ENCODE measurements at places on chromosomes 12 and 14. TPM values are rescaled to one million over a fixed set of nuclear protein-coding genes. Genes with fewer than 3 reads are reported as not detected.

GRCh38 chr14:104137297-104138097, 890 bp upstream of the KIF26A start:
- peaks cover 51% of the 10 kb centered on the region for H3K27me3 ChIP-seq
- no peaks in the 10 kb centered on the region for H3K4me1 ChIP-seq
- peak; percentile 40 for DNase-seq
- no peak overlapping the region for H3K27ac ChIP-seq
- H3K36me3 ChIP-seq, result no peaks in the 10 kb centered on the region

DNA sequence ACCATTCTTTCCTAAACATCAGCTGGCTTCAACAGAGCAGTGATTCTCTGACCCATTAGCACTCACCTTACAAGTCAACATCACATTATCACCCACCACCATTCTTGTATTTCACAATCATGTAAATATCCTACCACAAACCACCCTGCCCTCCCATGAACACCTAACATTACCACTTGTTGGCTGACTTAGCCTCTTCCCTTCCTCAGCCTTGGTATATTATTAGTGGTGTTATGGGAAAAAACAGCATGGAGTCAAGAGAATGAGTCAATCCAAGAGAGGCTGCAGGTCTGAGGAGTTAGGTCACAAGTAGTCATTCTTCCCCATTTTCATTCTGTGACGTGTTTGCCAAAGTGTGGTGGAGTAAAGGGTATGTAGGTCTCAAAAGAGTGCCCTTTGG, 22.3 kb upstream of the MGP start:
- no peaks in the 10 kb centered on the region for H3K36me3 ChIP-seq
- no peaks in the 10 kb centered on the region for H3K27me3 ChIP-seq
- no peak overlapping the region for H3K27ac ChIP-seq
- H3K4me1 ChIP-seq, result no peaks in the 10 kb centered on the region
- no peak overlapping the region for H3K4me3 ChIP-seq

GRCh38 chr12:19456176-19456575, 16.9 kb downstream of the AEBP2 start:
- H3K4me3 ChIP-seq, result no peak overlapping the region
- no peak for DNase-seq
- H3K4me1 ChIP-seq, result no peaks in the 10 kb centered on the region
- no peaks in the 10 kb centered on the region for H3K27me3 ChIP-seq
- no peaks in the 10 kb centered on the region for H3K36me3 ChIP-seq
- no peak overlapping the region for H3K27ac ChIP-seq

GRCh38 chr12:54017027-54017788, 8.4 kb downstream of the HOXC8 start:
- peak overlapping the region; percentile 82 for H3K27ac ChIP-seq
- peaks cover 2% of the 10 kb centered on the region for H3K4me1 ChIP-seq
- H3K36me3 ChIP-seq, result no peaks in the 10 kb centered on the region
- peaks cover 6% of the 10 kb centered on the region for H3K27me3 ChIP-seq

DNA sequence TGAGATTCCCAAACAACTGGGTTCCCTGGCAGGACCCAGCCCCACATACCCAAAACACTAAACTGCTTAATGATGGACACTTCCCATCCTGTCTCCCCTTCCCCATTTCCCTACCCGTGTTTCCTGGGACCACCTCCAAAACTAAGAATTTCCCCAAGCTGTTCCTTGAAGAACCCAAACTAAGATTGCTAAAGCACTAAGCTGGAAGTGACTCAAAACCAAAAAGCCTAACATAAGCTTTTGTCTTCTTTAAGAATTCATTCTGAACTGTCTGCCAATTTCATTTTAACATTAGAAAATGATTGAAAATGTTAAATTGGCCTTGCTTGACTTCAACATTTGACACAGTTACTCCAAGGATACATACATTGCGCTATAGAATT, 29.5 kb upstream of the STAB2 start:
- H3K4me1 ChIP-seq, result no peaks in the 10 kb centered on the region
- H3K4me3 ChIP-seq, result no peak overlapping the region
- no peaks in the 10 kb centered on the region for H3K36me3 ChIP-seq

- no peak overlapping the region for H3K27ac ChIP-seq
- H3K36me3 ChIP-seq, result peaks cover 5% of the 10 kb centered on the region
- peaks cover 74% of the 10 kb centered on the region for H3K4me1 ChIP-seq
- DNase-seq, result no peak
- no peaks in the 10 kb centered on the region for H3K27me3 ChIP-seq
- no peak overlapping the region for H3K4me3 ChIP-seq
Observed at GRCh38 chr14:73792481-73792880, 59.1 kb upstream of the PTGR2 start.

DNA sequence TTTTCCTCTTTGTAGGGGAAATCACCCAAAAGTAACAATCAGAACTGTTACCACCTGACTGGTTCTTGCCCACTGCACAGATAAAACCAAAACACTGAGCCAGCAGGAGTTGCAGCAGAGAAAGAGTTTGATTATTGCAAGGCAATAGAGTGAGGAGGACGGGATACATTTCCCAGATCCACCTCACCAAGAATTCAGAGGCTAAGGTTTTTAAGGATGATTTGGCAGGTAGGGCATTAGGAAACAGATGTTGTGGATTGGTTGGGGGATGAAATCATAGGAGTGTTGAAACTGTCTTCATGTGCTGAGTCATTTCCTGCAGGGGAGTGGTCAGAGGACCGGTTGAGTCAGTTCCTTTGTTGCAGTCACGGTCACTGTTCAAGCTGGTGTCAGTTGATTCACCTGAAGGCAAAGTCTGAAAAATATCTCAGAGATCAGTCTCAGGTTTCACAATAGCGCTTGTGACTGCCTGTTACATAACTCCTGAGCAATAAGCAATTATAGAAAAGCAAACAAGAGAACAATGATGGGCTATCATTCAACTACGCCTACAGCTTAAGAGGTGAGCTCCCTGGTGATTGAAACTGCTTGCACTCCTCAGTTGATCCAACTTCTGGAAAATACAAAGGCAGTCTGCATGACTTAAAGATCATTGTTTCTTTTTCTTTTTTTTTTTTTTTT, 20.3 kb upstream of the AMN1 start:
- H3K27ac ChIP-seq, result peak overlapping the region; percentile 78
- H3K36me3 ChIP-seq, result no peaks in the 10 kb centered on the region
- no peaks in the 10 kb centered on the region for H3K27me3 ChIP-seq
- peak; percentile 99 for DNase-seq

DNA sequence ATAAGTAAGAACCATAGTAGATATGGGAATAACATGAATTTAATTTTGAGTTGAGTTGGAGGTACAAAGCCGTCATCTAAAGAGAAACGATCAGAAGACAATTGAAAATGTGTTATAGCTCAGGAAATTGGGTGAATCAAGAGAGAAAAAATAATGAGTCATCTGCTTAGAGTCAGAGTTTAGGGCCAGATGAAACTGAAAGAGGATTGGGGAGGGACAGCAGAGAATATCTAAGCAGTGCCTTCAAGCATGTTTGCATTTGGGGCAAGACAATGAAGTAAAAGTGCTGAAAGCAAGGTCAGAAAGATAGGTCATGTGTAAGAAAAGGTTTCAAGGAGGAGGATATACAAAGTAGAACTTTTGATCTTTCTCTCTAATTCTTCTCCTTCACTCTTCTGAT, 49.4 kb downstream of the SLC15A5 start:
- H3K27ac ChIP-seq, result no peak overlapping the region
- H3K4me3 ChIP-seq, result no peak overlapping the region
- H3K27me3 ChIP-seq, result no peaks in the 10 kb centered on the region
- DNase-seq, result no peak

GRCh38 chr12:64796205-64796845, 28.1 kb upstream of the TBC1D30 start:
- no peaks in the 10 kb centered on the region for H3K36me3 ChIP-seq
- peaks cover 7% of the 10 kb centered on the region for H3K4me1 ChIP-seq
- H3K27me3 ChIP-seq, result no peaks in the 10 kb centered on the region
- peak overlapping the region; percentile 40 for H3K27ac ChIP-seq

- peak overlapping the region; percentile 92 for H3K27ac ChIP-seq
- H3K4me3 ChIP-seq, result peak overlapping the region; percentile 90
- H3K36me3 ChIP-seq, result no peaks in the 10 kb centered on the region
- no peaks in the 10 kb centered on the region for H3K27me3 ChIP-seq
- peak; percentile 90 for DNase-seq
Observed at GRCh38 chr14:96362071-96362964, 823 bp downstream of the ATG2B start.

DNA sequence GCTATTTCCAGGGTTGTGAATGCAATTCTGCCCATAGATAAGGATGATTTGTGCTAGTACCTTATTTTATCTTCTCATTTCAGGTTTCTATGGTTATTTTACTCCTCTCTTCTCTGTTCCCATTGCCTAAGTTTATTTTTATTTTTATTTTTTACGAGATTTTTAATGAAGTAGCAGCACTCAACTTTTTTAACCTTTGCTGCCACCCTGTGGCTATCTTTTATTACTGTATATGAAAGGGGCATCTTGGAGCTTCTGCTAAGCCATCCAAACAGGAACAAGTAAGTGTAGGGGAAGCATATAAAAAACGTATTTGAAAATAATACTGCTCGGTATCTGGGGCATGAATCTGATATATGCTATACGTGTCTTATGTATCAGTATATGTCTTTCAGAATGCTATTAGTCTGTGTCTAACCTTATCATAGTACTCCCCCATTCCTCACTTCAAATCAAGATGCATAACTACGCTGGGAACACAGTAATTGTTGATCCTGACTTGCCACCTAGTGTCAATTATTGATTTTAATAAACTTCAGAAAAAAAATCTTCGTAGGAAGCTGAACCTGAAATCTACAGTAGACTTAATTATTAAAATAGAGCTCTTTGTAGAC, 60.3 kb downstream of the KLRG1 start:
- peak; percentile 41 for DNase-seq
- H3K36me3 ChIP-seq, result no peaks in the 10 kb centered on the region
- no peak overlapping the region for H3K27ac ChIP-seq
- peaks cover 5% of the 10 kb centered on the region for H3K27me3 ChIP-seq

GRCh38 chr14:66005900-66006434, 480.2 kb upstream of the CCDC196 start:
- DNase-seq, result no peak
- H3K36me3 ChIP-seq, result no peaks in the 10 kb centered on the region
- H3K4me1 ChIP-seq, result no peaks in the 10 kb centered on the region
- H3K27me3 ChIP-seq, result peaks cover 6% of the 10 kb centered on the region

DNA sequence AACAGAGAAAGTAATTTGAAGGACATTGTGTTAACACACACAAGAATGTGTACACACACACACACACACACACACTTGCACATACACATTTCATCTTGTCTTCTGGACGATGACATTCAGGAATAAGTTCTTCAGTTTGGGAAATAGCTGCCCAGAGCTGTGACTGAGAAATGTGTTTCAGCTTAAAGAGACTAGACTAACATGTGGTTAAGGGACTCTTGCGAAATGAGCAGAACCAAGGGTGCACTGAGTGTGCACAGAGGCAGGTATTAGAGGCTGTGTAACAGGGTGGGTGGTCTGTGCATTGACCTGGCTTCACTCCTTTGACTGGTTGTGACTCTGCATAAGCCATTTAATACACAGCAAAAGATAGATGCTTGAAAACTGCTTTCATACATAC, 29.4 kb upstream of the KCNA5 start:
- no peaks in the 10 kb centered on the region for H3K4me1 ChIP-seq
- H3K4me3 ChIP-seq, result no peak overlapping the region
- no peaks in the 10 kb centered on the region for H3K27me3 ChIP-seq
- no peaks in the 10 kb centered on the region for H3K36me3 ChIP-seq
- no peak overlapping the region for H3K27ac ChIP-seq
- DNase-seq, result no peak

GRCh38 chr14:71582705-71583104, 349.5 kb upstream of the RGS6 start:
- no peak for DNase-seq
- no peaks in the 10 kb centered on the region for H3K27me3 ChIP-seq
- no peak overlapping the region for H3K4me3 ChIP-seq
- H3K36me3 ChIP-seq, result peaks cover under 1% of the 10 kb centered on the region
- no peaks in the 10 kb centered on the region for H3K4me1 ChIP-seq

DNA sequence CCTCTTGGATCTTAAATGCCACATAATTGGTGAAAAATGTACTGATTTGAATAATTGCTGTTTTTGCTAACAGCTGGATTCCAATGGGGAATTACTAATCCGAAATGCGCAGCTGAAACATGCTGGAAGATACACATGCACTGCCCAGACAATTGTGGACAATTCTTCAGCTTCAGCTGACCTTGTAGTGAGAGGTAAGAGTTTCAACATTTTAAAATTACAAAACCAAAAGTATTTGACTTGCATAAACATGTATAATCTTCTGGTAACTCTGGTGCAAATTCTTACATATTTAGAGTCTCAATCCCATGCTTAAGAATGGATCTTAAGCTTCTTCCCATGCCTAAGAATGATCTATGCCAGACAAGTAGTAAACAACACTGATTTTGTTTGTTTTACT, 229.1 kb upstream of the PDZRN4 start:
- no peak overlapping the region for H3K27ac ChIP-seq
- DNase-seq, result no peak
- H3K27me3 ChIP-seq, result no peaks in the 10 kb centered on the region
- H3K36me3 ChIP-seq, result no peaks in the 10 kb centered on the region
- no peaks in the 10 kb centered on the region for H3K4me1 ChIP-seq
- H3K4me3 ChIP-seq, result no peak overlapping the region

Gene PLEKHD1
- polyA plus RNA-seq, result 0.03 TPM

Gene CDKN1B
- polyA plus RNA-seq, result 62.8 TPM

Gene COX8C
- not detected for polyA plus RNA-seq

Gene RASSF9
- 0.27 TPM for polyA plus RNA-seq

Gene SLCO1B1
- polyA plus RNA-seq, result not detected

Measured in small intestine (tissue), 16 donors.